ENCODE measurements at places on chromosomes 13 and 19. TPM values are rescaled to one million over a fixed set of nuclear protein-coding genes. Genes with fewer than 3 reads are reported as not detected.
A peak's percentile ranks its signal among the peaks of the same experiment; 100 is the strongest.

- no peak for DNase-seq
These were observed 1492.7 kb upstream of the PCDH20 start for GRCh38 chr13:62908321-62908720.

- peak; percentile 47 for DNase-seq
These were observed 40.8 kb upstream of the TPP2 start for GRCh38 chr13:102555914-102556553.

- DNase-seq = no peak
These were observed 154.7 kb upstream of the SGCG start for GRCh38 chr13:23025864-23026608.

- no peak for DNase-seq
These were observed 1.8 kb upstream of the DIAPH3 start for GRCh38 chr13:60165391-60166099.

DNA sequence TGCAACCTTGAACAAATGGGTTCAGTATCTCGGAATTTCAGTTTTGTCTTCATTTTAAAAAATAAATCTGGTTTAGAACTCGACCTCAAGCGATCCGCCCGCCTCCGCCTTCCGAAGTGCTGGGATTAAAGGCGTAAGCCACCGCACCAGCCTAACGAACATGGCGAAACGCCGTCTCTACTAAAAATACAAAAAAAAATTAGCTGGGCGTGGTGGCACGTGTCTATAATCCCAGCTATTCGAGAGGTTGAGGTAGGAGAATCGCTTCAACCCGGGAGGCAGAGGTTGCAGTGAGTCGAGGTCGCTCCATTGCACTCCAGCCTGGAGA is 571 bp downstream of the ZNF302 start:
- no peak for DNase-seq

GRCh38 chr13:40072663-40073120 is 417.2 kb downstream of the COG6 start:
- DNase-seq = peak; percentile 22

- no peak for DNase-seq
These were observed 14.7 kb downstream of the B3GLCT start for GRCh38 chr13:31214435-31214834.

- no peak for DNase-seq
These were observed 11.3 kb upstream of the BTBD2 start for GRCh38 chr19:2026770-2027169.

- peak; percentile 94 for DNase-seq
These were observed 24.3 kb upstream of the MYDGF start for GRCh38 chr19:4694211-4694987.

DNA sequence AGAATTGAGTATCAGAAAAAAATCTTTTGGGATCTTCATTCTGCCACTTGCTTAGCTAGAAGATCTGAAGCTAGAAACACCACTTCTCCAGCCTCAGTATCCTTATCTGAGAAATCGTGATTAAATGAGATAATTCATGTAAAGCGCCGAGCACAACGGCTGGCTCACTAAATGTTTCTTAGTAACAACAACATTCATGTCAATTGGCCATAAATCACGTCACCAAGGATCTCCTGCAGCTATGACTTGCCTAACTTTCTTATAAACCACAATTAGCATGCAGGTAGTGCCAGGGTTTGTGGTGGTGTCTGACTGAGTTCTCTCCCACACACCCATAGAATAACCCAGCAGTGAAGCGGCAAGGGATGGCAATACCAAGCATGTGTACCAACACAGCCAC is 501.3 kb downstream of the EFNB2 start:
- DNase-seq = peak; percentile 53

DNA sequence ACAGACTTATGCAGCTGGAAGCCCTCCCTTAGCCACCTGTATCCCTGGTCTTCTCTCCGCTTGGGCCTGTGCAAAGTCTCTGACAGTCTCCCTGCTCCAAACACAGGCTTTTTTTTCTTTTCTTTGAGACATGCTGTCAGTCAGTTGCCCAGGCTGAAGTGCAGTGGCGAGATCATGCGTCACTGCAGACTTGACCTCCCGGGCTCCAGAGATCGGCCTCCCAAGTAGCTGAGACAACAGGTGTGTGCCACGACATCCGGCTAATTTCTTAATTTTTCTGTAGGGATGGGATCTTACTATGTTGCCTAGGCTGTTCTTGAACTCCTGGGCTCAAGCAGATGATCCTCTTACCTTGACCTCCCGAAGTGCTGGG is 1.6 kb downstream of the MZF1 start:
- DNase-seq = no peak

DNA sequence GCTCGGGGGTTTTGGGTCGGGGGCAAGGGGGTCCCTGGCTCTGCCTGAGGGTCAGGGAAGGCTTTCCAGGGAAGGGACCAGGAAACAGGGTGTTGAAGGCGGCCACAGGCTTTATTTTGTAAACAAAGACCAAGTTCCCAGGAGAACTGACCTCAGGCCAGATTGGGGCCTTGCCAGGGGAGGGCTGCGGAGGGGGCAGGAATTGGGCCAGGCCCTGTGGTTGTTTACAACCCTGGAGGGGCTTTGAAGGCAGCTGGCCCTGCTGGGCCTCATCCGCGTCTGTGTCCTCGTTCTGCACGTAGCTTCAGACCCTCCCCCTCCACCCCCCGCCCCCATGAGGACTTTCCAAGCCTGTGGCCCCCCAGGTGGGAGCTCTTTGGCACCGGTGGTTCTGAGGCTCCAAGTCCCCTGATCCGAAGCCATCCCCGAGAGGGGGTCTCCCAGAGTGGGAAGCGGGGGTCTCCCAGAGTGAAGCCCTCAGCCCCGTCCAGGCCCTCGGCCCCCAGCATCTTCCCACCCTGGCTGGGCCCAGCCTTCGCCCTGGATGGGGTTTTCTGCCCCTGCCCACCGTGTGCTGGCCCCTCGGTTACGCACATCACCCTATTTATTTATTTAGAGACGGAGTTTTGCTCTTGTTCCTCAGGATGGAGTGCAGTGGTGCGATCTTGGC is 13.5 kb upstream of the BSG start:
- DNase-seq = no peak

DNA sequence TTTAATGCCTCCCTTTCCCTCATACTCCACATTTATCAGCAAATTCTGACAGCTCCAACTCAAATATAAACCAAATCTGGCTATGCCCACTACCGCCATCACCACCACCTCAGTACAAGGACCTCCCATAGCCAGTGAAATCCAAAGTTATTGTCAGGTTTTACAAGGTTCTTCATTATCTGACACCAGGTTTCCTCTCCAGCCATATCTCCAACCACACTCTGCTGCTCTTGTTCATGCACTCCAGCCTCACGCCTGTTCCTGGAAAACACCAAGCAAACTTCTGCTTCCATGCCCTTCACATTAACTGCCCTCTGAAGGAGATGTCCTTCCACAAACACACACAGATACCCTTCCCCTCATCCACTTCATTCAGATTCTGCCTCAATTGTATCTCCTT is 102.2 kb upstream of the MIR17HG start:
- DNase-seq = no peak

- no peak for DNase-seq
These were observed 6.5 kb downstream of the RNF225 start for GRCh38 chr19:58401840-58402421.

GRCh38 chr13:23960566-23961156 is 63.4 kb upstream of the C1QTNF9B start:
- peak; percentile 69 for DNase-seq

GRCh38 chr13:24650161-24650560 is 30.0 kb upstream of the ATP12A start:
- peak; percentile 65 for DNase-seq

GRCh38 chr19:13812544-13812943 is 17.3 kb downstream of the ZSWIM4 start:
- DNase-seq = no peak

GRCh38 chr19:39223703-39224279 is 19.7 kb upstream of the SYCN start:
- DNase-seq = peak; percentile 76

- DNase-seq = peak; percentile 13
These were observed 278.3 kb downstream of the UQCRFS1 start for GRCh38 chr19:28934631-28935030.

DNA sequence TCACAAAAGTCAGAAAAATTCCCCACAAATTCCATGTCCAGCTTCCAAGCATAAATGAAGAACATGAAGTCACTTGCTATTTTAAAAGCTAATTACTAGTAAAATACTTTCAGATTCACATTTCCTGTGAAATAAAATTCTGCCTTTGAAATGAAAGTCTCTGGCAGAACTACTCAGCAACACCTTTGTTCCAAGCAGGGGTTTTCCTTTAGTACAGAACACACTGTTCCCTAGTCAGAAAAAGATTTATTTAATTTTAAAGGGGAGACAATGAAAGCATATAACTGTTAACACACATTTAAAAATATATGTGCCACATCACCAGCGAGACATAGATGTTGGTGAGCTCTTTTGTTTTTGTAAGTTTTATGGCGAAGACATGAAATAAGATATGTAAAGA is 26.4 kb upstream of the RAP2A start:
- DNase-seq = no peak

Gene TSHZ3
- polyA plus RNA-seq = 1.7 TPM

Gene CCDC194
- polyA plus RNA-seq = 2.3 TPM

Gene CALR3
- polyA plus RNA-seq = not detected

Gene KCNN4
- not detected for polyA plus RNA-seq

Gene ACP7
- polyA plus RNA-seq = not detected

Gene EHD2
- polyA plus RNA-seq = 0.64 TPM

Gene ANGPTL8
- 0.71 TPM for polyA plus RNA-seq

Gene SIGLEC8
- polyA plus RNA-seq = not detected

Gene CSNK1A1L
- not detected for polyA plus RNA-seq

Gene ATXN8OS
- not detected for polyA plus RNA-seq

Data from cardiac muscle cell (in vitro differentiated cells and primary cell).